Left renal cortex interstitium (tissue), 4 donors: ENCODE measurements at places on chromosomes 2 and 18. TPM values are rescaled to one million over a fixed set of nuclear protein-coding genes. Genes with fewer than 3 reads are reported as not detected.
A peak's percentile ranks its signal among the peaks of the same experiment; 100 is the strongest.

- no peak for DNase-seq
Measured at GRCh38 chr18:35778850-35779627, 193.4 kb upstream of the RMP24 start.

DNA sequence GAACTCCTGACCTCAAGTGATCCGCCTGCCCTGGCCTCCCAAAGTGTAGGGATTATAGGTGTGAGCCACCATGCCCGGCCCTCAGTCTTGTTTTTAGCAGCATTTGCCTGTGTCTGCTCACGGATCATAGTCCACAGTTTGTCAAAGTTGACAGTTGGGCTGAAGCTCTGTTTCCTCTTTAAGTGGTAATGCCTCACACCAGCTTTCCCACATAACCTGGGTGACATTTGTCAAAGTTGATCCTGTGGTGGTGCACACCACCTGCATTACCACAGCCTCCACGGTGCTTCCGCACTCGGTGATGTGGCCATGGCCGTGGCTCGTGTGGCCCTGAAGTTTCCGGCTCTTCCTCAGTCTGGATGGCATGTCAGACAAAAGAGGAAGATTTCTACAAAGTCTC lies 27.1 kb downstream of the RAB31 start:
- no peak for DNase-seq

DNA sequence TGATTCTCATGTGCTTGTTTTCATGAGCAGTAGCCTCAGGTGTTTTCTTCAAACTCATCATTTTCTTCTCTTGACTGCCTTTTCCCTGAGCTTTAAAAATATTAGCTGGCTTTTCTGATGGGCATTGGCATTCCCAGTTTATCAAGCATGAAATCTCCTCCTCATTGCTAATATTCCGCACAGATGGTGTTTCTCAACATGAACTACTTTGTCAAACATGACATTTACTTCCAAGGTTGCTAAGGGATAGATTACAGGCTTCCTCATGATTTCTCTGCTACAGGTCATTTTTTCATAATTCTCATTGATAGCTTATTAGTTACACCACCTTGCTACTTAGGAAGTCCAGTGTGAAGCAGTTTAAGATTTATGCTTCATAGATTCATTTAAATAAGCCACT lies 1116.9 kb upstream of the CNTNAP5 start:
- no peak for DNase-seq

DNA sequence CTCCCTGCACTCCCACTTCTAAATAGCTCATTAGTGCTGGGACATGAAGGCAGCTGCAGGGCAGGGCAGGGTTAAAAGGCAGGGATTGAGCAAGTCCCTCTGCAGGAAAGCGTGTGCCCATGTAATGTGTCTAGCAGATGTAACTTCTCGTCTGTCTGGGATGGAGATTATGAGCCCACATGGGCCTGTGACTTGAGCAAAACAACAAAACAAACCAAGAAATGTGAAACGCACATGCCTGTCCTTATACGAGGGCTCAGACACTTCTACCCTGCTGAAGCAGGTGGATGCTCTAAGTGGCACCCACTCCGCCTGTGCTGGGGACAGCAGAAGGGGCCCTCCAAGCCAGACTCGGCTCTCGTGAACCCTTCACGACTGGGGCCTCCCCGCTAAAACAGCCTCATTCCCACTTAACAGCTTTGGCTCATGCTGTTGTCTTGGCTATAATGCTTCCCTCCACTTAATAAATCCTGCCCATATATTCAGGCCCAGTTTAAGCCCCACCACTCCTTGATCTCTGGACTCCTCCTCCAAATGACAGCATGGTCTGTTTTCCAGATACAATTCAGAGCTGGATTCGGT lies 40.9 kb downstream of the TMEM247 start:
- no peak for DNase-seq

DNA sequence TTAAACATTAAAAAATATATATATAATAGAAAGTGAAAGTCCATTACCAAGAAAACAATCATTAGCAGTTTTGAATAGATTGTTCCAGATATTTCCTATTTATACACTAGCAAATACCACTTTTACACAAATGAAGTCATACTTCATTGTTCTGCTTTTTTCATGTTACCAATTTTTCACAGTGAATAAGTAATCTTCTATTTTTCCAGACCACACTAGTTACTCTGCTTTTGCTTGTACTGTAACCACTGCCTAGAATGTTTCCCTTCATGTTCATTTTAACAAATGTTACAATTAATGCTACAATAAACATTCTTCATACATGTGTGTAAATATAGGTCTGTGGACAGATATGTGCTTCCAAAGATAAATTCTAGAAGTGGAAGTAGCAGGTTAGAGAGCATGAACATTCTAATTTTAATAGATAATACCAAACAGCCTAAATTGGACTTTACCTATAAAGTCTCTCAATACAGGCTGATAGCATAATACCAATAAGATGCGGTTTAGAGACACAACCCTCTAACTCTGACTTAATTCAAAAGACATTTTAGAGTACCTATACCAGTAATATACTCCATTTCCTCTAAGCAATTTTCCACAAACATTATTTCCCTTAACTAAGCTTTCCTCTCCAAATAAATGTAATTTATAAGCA lies 17.0 kb downstream of the ITSN2 start:
- DNase-seq, result no peak

DNA sequence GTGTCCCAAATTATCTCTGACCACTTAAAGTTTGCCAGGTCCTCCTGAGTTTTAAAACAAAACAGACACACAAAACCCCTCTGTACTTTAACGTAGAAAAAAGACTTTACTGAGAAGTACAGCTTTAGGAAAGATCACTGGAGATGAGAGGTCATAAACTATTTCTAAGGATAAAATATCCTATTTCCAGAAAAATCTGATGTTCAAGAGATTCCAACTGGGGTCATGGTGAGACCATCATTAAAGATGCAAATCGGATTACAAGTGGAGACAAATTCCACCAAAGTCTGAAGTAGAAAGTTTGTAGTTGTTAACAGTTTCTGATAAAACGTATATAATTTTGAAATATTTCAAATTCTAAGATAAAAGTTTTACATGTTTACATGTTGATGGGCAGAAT lies 241.6 kb downstream of the TCF4 start:
- DNase-seq, result no peak

GRCh38 chr2:64609227-64609941 lies 44.3 kb downstream of the SERTAD2 start:
- no peak for DNase-seq

DNA sequence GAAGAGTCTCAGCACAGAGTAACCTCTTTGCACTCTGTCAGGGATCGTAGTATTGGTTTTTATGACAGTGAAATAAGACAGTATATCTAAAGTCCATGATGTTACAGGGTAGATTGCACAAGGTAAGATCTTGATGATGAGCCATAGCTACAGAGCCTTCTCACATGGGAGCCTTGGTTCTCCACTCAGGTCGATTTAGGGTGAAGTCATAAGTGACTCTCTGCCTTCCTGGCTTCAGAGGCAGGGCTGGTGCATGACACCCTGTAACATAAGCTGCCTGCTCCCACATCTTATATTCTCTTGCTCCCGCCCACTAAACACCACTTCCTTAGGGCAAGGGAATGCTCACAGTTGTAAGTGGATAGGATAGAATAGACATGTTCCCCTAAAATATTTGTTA lies 13.3 kb downstream of the DAPL1 start:
- no peak for DNase-seq

GRCh38 chr18:8177330-8178016 lies 431.8 kb upstream of the RAB12 start:
- no peak for DNase-seq

DNA sequence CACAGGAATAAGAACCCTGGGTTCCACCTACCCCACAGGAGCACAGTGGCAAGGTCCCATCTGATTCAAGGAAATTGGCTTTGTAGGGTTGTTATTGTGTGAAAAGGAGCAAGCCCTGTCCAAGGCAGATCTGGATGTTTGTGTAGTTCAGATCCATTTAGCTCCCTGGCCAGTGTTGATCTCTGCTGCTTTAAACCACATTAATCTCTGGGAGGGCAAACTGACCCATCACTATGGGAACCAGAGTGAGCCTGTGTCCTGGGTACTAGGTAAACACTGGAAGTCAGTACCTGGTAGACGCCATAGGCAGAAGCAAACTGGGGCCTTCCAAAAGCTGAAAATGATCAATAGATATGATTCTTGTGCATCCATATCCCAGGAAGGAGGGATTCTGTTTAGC lies 271.5 kb upstream of the EPAS1 start:
- DNase-seq, result no peak

DNA sequence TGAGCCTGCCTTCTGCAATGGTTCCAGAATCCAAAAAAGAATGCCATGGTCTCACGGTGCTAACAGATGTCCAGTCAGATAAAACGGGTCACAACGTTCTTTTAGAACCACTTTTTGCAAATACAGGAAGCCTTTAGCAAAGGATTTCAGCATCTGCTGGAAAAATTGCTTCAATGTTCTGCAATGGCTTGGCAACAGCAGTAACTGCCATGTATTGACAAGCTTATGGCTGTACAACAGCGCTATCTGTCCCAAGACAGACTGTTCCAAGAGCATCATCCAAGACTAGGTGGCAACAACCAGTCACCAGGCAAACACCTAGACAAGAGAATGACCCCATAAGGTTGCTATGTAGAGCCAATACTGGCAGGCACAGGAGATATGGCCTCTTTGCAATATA lies 37.6 kb upstream of the RIOK3 start:
- DNase-seq, result no peak

DNA sequence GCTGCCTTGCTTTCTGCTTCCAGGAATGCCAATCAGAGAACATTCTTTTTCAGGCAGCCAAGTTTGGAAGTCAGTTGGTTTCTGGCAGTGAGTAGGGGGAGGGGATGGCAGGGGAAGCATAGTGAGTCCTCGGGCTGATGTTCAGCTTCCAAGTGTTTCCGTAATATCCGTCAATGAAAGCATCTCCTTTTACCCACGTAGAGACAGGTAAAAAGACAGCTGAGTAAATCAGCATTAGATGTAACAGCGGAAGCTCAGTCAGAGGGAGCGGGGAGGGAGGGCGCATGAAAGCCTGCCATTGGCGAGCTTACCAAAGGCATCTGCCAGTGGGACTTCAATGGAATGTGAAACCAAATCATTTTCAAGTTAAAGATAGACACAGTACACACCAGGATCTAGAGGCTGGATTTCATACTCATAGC lies 117.1 kb upstream of the DTNA start:
- peak; percentile 22 for DNase-seq

- no peak for DNase-seq
Measured at GRCh38 chr2:219692521-219692920, 65.1 kb downstream of the SLC4A3 start.

GRCh38 chr2:21379140-21379539 lies 255.4 kb downstream of the TDRD15 start:
- DNase-seq, result no peak

DNA sequence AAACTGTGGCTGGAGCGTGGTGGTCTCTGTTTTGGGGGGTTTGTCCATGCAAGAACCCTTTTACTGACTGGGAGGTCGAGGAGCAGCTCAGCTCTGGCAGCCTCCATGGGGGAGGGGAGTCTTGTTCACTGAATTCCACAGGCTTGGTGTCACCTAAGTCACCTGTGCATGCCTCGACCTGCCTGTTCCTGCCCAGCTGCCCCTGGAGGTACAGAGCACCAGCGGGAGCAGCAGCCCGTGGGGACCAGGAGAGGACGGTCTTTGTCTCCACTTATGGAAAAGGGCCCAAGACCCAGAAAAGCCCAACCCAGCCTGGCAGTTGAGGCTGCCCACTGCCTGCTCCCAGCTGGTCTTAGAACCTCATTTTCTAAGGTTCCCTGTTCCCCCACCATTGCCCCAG lies 168.7 kb upstream of the AGAP1 start:
- DNase-seq, result no peak

GRCh38 chr2:48906633-48907032 lies 151.1 kb upstream of the LHCGR start:
- no peak for DNase-seq

DNA sequence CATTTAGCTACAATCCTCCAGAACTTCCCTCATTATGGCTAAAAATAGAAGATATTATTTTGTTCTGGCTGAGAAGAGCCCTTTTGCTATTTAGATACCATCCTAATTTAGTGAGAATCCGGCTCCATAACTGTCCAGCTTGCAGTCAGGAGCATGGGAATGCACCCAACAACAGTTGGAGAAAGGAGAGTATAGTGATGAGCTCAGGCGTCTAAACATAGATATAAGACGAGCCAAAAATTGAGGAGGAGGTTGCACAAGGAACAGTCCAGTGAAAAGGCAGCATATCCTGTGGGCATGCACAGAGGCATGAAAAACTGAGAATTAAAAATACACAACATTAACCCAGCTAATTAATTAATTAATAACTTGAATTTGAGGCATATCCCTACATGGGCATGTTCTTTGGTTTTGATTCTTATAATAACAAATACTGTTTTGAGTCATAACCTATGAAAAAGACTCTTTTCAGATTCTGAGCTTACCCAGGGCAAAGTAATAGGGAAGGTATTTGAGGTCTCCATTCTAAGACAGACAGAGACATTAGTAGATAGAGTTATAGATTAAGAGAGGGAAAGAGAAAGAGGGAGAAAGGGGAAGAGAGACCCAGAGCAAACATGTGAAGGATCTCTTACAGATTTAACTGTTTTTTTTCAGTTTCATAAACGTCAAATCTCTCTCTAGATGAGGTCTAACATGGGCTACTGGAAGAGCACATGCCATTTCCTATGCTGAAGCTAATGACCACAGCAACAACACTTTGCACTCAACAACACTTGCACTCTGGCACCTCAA lies 311.2 kb downstream of the OSR1 start:
- DNase-seq, result no peak

GRCh38 chr2:11876436-11876835 lies 130.0 kb downstream of the LPIN1 start:
- no peak for DNase-seq

DNA sequence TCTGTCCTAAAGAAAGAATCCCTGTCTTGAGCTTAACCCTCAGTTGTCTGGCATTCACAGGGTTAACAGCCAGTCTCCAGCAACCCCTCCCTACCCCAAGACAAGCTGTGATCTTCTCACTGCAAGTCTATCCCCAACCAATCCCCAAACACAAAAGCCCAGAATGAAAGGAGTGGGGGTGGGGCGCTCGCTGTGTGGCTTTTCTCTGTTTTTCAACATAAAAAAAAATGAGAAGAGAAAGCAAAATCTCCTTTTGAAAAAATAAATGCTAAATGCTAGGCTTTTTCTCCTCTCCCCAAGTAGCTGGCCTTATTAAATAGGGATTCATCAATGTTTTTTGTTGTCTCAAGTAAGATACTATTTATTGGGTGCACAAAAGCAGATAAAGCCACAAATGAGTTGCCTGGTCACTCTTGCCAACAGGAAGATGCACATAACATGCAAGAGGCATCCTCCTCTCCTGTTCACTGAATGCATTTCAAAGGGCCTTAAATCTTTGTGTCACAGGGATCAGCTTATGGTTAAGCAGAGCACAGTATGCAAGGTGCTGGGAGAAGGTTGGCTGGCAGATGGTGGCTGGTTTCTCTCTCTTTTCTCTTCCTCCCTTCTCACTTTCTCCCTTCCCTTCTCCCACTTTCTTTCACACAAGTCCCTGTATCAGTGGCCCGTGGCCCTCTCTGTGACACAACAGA lies 225.6 kb downstream of the CMPK2 start:
- DNase-seq, result no peak

The NDC80 gene
- 25.8 TPM for polyA plus RNA-seq

The HRH4 gene
- polyA plus RNA-seq, result not detected

The HADHA gene
- 240 TPM for polyA plus RNA-seq

The EPB41L3 gene
- polyA plus RNA-seq, result 60.5 TPM

The PXDN gene
- polyA plus RNA-seq, result 154 TPM

The HOXD3 gene
- polyA plus RNA-seq, result 30.9 TPM

The GPR35 gene
- 3.3 TPM for polyA plus RNA-seq

The C2orf80 gene
- 0.27 TPM for polyA plus RNA-seq

The CTDP1 gene
- polyA plus RNA-seq, result 11.1 TPM

The GRB14 gene
- 51.7 TPM for polyA plus RNA-seq

The DYSF gene
- 18.1 TPM for polyA plus RNA-seq

The RTP5 gene
- not detected for polyA plus RNA-seq

The CGREF1 gene
- 5.4 TPM for polyA plus RNA-seq

The MROH2A gene
- polyA plus RNA-seq, result not detected
